Right hindlimb (tissue), 1 donor: ENCODE measurements at places on chromosomes 12 and 14.

DNA sequence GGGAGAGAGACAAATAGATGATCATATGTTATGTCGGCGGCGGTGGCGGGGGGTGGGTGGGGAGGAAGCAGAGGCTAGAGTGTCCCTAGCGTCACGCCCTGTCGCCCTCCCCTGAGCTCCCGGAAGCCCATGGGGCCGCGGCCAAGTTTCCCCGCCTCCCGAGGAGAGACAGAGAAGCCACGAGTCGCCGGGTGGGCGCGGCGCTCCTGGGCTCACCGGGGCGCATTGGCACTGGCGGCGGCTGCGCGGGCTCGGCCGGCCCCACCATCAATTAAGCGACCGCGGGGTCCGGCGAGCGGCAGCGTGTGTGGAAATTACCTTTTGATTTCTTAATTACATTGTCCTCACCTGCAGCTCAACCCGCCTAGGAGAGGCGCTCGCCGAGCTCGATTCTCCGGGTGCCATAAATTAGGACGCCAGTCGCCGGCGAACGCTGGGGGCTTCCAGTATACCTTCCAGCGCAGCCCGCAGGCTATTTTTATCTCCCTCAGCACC, 119.9 kb upstream of the LHX5 start:
- no peak for DNase-seq

GRCh38 chr14:68469208-68469713, 323.6 kb downstream of the ZFP36L1 start:
- DNase-seq: no peak

DNA sequence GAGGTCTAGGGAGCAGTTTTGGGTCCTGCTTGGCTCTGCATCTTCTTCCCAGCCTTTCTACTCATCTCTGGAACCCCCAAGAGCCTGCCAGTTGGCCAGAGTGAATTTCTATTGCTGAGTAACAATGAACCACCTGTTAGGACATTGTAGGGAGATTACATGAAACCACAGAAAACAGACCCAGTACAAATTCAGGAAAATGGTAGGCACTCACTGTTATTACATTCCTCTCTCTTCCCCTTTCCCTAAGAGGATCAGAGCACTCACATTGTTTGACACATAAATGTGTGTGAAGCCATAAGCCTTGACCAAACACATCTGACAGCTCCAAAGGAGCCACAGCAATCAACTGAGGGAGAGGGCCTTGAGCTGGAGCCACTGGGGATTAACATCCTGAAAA, 216.1 kb downstream of the TMEM132D start:
- DNase-seq: no peak

GRCh38 chr12:26434299-26435068, 239.1 kb downstream of the SSPN start:
- DNase-seq: peak; percentile 22

DNA sequence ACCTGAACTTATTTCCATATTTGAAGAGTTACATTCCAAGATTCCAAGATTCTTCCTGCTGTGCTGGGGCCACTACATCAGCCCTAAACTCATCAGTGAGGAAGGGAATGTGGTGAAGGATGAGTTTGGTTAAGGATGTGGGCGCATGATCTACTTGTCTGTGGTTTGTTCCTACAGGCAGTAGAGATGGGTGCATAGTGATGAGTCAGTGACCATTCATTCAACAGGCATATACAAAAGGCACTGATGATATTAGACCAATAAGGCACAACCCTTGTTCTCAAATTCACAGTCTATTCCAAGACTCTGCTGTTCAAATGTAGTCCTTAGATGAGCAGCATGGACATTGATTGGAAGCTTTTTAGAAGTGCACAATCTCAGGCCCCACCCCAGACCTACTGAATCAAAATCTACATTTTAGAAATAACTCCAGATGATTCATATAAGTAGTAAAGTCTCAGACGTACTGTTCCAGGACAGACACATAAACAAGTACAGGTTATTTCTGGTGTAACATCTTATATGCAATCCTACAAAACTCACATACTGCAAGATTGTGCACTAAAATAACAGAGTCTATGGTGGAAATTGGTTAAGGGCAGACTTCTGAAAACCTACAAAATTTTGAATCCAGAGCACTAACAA, 47.7 kb upstream of the MAP3K9 start:
- DNase-seq: no peak

- DNase-seq: peak; percentile 75
Measured at GRCh38 chr14:58298477-58299400, at the start of gene ARID4A. Gene ARID4A, plus strand, starts transcription at chr14:58298555. Its CDS starts 1,300 bp downstream, at chr14:58299855.

GRCh38 chr12:83541446-83541845, 854.7 kb downstream of the TMTC2 start:
- no peak for DNase-seq

- DNase-seq: no peak
Measured at GRCh38 chr14:51661504-51661903, 9.8 kb downstream of the FRMD6 start.

DNA sequence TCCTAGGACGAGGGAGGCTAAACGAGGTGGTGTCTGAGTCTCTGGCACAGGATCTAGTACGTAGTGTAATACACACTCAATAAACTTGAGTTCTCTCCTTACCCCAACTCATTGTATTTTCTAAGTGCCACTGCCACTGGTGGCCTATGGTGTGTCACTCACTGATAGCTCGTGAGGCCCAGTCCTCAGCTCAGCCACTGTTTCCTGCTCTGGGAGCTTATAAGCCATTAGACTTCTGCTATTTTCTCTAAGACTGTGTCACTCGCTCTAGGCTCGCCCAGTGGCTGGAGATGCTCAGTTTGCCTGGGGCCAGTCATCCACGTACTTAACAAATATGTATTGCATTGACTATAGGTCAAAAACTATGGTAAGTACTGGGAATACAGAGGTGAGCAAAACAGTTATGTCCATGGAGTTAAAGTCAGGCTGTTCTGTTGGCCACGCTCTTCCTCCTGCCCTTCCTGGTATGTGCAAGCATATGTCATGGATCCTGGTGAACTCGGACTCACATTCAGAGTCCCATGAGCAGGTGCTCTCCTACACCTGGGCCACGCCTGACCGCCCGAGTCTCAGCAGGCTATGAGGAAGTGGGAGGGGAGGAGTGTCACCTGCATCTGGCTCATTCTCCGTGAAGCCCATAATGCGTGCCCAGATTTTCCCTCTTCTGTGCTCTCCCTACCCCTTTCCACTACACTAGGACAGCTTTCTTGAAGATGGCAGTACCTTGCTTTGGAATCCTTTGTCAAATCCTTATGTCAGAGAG, 41.6 kb downstream of the DEGS2 start:
- DNase-seq: no peak

DNA sequence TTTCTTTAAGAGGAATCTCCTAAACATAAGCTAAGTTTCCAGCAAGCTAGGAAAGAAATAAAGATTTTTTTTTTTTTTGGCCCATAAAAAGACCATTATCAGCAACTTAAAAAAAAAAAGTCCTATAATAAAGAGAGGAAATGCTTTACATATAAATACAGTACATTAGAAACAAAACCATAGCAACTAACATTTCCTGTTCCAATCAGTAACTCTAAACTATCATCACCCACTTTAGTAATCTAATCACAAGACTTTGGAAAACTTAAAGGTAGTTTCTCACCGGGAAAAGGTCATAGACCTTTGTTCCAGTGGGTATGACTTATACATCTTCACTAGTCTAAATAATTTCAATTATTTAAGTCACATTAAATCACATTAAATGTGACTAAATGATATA, 11.1 kb downstream of the SPTSSA start:
- DNase-seq: no peak

GRCh38 chr12:7015555-7016370, 2.5 kb downstream of the LPCAT3 start:
- no peak for DNase-seq

GRCh38 chr14:101134161-101134631, 230.7 kb upstream of the RTL1 start:
- no peak for DNase-seq

- no peak for DNase-seq
Measured at GRCh38 chr12:63944034-63944579, 99.6 kb downstream of the SRGAP1 start.

DNA sequence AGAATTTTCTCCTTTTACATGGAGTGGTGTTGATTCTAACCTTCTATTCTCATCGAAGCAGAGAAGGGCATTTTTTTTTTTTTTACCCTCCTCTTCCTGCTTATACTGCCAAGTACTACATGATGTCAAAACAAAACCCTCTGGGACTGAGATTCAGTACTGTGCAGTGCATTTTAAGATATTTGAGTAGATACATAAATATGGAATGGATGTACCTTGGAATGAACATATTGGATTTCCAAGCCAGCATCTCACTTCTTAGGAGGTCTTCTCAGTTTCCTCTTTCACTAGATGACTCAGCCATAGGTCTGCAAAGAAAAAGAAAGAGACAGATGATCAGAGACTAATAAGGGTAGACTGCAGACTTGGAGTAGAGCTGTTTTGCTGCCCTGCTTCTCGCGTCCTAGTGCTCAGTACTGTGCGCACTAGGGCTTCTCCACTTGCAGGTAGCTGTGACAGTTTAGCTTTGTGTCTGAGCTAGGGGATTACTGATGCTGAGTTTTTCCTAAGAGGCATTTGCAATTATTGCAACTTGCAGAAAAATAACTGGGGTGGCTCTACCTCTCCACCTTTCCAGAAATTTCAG, 20.4 kb downstream of the TPH2 start:
- DNase-seq: no peak

- no peak for DNase-seq
Measured at GRCh38 chr14:102625564-102626296, 33.3 kb downstream of the RCOR1 start.

DNA sequence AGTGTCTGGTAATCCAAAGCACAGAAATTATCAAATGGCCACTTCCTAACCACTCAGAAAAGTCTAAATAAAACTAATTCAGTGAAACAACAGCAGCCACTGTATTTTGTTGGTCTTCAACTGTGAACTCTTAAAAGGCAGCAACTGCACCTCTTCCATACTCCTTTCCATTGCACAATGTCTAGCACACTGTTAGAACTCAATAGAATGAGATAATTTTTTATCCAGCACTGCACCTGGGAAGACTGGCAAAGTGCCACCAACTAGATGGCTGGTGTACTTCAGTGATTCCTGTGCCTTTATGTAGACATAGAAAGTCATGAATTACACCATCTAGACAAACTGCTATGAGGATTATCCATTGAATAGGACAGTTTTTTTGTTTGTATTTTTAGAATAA, 26.2 kb downstream of the LGR5 start:
- no peak for DNase-seq
